T-helper 17 cell (primary cell): ENCODE measurements at places on chromosomes 1 and 21.
A peak's percentile ranks its signal among the peaks of the same experiment; 100 is the strongest.

DNA sequence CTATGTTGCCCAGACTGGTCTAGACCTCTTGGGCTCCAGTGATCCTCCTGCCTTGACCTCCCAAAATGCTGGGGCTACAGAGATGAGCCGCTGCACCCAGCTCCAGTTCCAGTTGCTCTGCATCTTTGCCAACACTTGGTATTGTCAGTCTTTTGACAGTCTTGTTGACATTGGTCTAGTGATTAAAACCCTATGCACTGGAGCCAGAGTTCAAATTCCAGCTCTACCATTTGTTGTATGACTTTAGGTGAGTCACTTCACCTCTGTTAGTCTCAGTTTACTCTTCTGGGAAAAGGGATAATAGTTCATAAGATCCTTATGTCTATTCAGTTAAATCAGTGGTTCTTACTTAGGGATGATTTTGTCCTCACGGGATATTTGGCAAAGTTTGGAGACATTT lies 32.9 kb upstream of the MED18 start:
- no peak overlapping the region for H3K27ac ChIP-seq
- no peaks in the 10 kb centered on the region for H3K4me1 ChIP-seq
- no peaks in the 10 kb centered on the region for H3K36me3 ChIP-seq

GRCh38 chr1:60978421-60979357 lies 103.7 kb upstream of the NFIA start:
- no peak overlapping the region for H3K27ac ChIP-seq
- H3K4me3 ChIP-seq, result no peak overlapping the region
- no peak for DNase-seq
- peaks cover 3% of the 10 kb centered on the region for H3K4me1 ChIP-seq
- H3K36me3 ChIP-seq, result no peaks in the 10 kb centered on the region

GRCh38 chr1:116667575-116668105 lies at the start of gene IGSF3:
Gene IGSF3 (minus strand): TSS chr1:116667733. CDS start chr1:116666326, 1,407 bp downstream.
- peak; percentile 16 for DNase-seq
- H3K27ac ChIP-seq, result peak within 1 kb of the TSS; percentile 2
- H3K4me3 ChIP-seq, result peak within 1 kb of the TSS; percentile 83
- H3K4me1 ChIP-seq, result peaks cover 16% of the 10 kb centered on the region
- peaks cover 36% of the 10 kb centered on the region for H3K27me3 ChIP-seq

DNA sequence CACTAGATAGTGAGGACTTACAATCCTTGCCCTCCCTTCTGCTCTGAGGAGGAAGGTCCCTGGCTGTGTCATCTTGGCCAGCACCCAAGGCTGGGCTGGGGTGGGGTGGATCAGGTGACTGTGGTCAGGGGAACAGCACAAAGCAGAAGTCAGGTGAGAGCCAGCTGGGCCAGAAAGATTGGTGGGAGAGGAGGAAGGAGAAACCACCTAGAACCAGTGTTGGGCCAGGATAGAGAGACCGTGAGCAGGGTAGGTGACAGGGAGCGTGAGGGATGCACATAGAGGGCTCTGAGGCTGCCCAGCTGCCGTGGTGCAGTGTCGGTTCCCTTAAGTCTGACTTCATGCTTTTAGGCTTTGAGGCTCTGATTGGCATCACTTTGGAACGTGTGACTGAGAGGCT lies 22.7 kb downstream of the NCF2 start:
- no peaks in the 10 kb centered on the region for H3K27me3 ChIP-seq
- no peak overlapping the region for H3K4me3 ChIP-seq
- H3K27ac ChIP-seq, result no peak overlapping the region
- no peak for DNase-seq
- peaks cover 8% of the 10 kb centered on the region for H3K4me1 ChIP-seq

DNA sequence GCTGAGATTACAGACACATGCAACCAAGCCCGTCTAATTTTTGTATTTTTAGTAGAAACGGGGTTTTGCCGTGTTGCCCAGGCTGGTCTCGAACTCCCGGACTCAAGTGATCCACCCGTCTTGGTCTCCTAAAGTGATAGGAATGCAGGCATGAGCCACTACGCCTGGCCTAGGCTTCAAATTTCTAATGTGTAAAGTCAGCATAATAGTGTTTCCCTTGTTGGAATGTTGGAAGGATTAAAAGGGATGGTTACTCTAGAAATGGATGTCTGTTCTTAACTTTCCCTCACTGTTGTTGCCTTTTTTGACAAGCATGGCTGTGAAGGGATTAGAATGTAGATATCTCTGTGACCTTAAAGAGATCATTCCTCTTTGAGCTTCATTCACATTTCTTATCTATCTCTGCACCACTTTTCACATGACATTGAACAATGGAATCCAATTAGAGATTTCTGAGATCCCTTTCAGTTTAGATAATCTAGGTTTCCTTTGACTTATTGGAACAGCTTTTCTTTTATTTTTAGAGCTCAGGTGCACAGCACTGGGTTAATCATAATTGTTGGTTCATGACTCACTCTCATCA lies 33.7 kb downstream of the NFASC start:
- DNase-seq, result no peak
- H3K27ac ChIP-seq, result no peak overlapping the region
- H3K4me1 ChIP-seq, result no peaks in the 10 kb centered on the region
- peaks cover 3% of the 10 kb centered on the region for H3K36me3 ChIP-seq
- H3K27me3 ChIP-seq, result peaks cover 65% of the 10 kb centered on the region

GRCh38 chr1:43206600-43207228 lies 34.6 kb downstream of the CFAP57 start:
- no peak for DNase-seq
- H3K27ac ChIP-seq, result no peak overlapping the region
- H3K4me3 ChIP-seq, result no peak overlapping the region

GRCh38 chr1:3029481-3029961 lies 8.3 kb downstream of the ACTRT2 start:
- H3K36me3 ChIP-seq, result no peaks in the 10 kb centered on the region
- no peak overlapping the region for H3K27ac ChIP-seq
- H3K4me3 ChIP-seq, result no peak overlapping the region
- no peak for DNase-seq

GRCh38 chr21:25179116-25179515 lies 428.2 kb downstream of the MRPL39 start:
- H3K27me3 ChIP-seq, result no peaks in the 10 kb centered on the region
- H3K36me3 ChIP-seq, result no peaks in the 10 kb centered on the region
- no peak for DNase-seq
- no peak overlapping the region for H3K4me3 ChIP-seq

- H3K4me1 ChIP-seq, result peaks cover 9% of the 10 kb centered on the region
- peaks cover 35% of the 10 kb centered on the region for H3K27me3 ChIP-seq
- H3K36me3 ChIP-seq, result peaks cover 2% of the 10 kb centered on the region
- H3K27ac ChIP-seq, result no peak overlapping the region
- peak overlapping the region; percentile 75 for H3K4me3 ChIP-seq
Observed at GRCh38 chr1:905071-905749, 18.5 kb upstream of the SAMD11 start.

DNA sequence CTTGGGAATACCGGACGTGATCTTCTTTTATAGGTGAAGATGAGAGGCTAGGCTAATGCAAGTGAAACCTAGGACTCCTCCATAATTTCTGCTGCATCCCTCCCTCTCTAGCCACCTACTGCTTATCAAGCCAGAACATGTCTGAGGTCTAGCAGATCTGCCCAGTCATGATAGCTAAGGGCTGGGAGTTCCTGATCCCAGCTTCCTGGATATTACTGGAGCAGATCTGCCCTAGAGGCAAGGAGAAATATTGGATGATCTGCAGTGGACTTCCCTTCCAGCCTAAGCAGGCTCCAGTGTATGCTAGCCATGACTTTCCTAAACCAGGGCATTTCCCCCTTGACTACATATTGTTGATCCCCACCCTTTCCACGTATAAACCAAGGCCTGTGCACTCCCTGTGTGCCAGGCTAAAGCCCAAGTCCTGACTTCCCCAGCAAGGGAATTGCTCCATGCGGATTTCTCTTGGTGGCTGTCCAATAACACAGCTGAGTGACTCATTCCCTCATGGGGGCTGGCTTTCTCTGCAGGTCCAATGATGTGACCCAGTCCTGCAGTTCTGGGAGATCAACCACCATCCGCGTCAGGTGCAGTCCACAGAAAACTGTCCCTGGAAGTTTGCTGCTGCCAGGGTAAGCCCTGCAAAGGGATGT lies 15.5 kb upstream of the SARS1 start:
- no peak overlapping the region for H3K4me3 ChIP-seq
- H3K27ac ChIP-seq, result no peak overlapping the region
- no peak for DNase-seq
- H3K27me3 ChIP-seq, result no peaks in the 10 kb centered on the region
- H3K4me1 ChIP-seq, result peaks cover 10% of the 10 kb centered on the region
- H3K36me3 ChIP-seq, result peaks cover 8% of the 10 kb centered on the region

DNA sequence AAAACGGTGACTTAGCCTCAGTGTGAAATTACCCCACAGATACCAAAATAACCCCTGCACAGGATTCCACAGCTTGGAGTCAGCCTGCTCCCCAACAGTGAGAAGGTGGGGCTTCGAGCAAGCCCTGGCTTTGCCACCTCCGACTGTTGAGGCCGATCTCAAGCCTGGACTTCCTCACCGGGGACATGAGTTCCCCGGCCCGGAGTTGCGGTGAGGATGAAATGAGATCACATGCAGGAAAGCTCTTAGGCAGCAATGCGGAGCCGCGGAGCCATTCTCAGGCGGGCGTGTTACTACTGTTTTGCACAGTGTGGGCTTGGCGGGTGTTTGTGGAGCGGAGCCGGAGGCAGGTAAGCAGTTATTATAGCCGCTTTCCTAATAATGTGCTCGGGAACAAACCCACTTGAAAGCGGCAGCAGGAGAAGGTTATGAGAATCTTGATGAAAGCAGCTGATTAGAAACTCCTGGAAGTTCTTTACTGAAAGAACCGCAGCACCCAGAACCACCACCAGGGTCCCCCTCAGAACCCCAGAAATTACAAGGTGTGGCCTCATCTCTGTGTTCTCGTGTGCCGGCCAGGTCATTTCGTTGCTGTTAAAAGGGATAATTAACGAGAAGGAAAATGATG lies 3.9 kb upstream of the CLSTN1 start:
- no peak overlapping the region for H3K27ac ChIP-seq
- no peaks in the 10 kb centered on the region for H3K27me3 ChIP-seq
- no peak for DNase-seq
- no peaks in the 10 kb centered on the region for H3K36me3 ChIP-seq
- H3K4me3 ChIP-seq, result no peak overlapping the region
- peaks cover 15% of the 10 kb centered on the region for H3K4me1 ChIP-seq

GRCh38 chr21:31730712-31731055 lies 1.2 kb downstream of the SCAF4 start:
- H3K27ac ChIP-seq, result peak overlapping the region; percentile 78
- no peak overlapping the region for H3K4me3 ChIP-seq
- peaks cover 9% of the 10 kb centered on the region for H3K4me1 ChIP-seq
- H3K27me3 ChIP-seq, result no peaks in the 10 kb centered on the region
- no peaks in the 10 kb centered on the region for H3K36me3 ChIP-seq

DNA sequence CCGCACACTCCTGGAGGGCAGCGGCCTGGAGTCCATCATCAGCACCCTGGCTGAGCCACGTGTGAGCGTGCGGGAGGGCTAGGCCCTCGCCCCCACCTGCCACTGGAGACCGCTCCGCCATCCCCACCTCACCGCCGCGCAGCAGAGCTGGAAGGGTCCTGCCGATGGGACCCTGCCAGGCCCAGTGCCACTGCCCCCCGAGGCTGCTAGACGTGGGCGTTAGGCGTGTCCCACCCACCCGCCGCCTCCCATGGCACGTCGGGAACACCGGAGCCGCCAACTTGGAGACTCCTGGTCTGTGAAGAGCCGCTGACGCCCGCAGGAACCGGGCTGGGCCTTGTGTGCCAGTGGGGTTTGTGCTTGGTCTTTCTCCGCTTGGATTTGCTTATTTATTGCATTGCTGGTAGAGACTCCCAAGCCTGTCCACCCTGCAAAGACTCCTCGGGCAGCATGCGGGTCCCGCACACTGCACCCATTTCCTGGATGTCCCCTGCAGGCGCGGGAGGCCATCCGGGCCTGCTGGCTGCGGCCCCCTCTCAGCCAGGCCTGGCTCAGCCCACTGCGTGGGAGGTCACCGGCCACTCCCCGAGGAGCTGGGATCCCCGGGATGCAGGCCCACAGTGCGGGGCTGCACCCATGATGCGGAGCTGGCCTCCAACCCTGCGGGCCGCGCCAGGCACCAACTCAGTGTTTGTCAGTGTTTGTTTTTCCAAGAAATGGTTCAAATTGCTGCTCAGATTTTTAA lies 6.0 kb downstream of the LY9 start:
- peaks cover 10% of the 10 kb centered on the region for H3K36me3 ChIP-seq
- no peaks in the 10 kb centered on the region for H3K27me3 ChIP-seq
- H3K4me1 ChIP-seq, result peaks cover 60% of the 10 kb centered on the region
- peak overlapping the region; percentile 95 for H3K4me3 ChIP-seq

DNA sequence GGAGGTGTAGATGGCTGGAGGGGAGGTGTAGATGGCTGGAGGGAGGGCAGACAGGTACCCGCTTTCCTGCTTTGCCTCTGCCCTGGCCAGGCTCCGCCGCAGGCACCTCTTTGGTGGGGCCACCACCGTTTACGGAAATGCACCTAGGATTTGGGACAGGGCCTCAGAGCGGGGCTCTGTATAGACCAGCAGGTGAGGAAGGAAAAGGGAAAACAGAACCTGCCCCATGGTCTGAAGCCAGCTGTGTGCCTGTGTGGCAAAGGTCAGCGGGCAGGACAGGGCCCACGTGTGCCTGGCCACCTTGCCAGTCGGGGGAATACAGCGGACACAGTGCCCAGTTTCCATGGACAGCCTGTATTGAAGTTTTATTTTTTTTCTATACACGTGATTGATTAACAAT lies 12.1 kb upstream of the PTTG1IP start:
- DNase-seq, result no peak
- H3K36me3 ChIP-seq, result no peaks in the 10 kb centered on the region
- H3K4me1 ChIP-seq, result peaks cover 21% of the 10 kb centered on the region
- no peak overlapping the region for H3K27ac ChIP-seq

DNA sequence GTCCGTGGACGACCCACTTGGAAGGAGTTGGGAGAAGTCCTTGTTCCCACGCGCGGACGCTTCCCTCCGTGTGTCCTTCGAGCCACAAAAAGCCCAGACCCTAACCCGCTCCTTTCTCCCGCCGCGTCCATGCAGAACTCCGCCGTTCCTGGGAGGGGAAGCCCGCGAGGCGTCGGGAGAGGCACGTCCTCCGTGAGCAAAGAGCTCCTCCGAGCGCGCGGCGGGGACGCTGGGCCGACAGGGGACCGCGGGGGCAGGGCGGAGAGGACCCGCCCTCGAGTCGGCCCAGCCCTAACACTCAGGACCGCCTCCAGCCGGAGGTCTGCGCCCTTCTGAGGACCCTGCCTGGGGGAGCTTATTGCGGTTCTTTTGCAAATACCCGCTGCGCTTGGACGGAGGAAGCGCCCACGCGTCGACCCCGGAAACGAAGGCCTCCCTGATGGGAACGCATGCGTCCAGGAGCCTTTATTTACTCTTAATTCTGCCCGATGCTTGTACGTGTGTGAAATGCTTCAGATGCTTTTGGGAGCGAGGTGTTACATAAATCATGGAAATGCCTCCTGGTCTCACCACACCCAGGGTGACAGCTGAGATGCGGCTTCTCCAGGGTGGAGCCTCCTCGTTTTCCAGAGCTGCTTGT lies 32.4 kb downstream of the PRMT2 start:
- peak overlapping the region; percentile 85 for H3K4me3 ChIP-seq
- no peak for DNase-seq
- H3K36me3 ChIP-seq, result peaks cover 3% of the 10 kb centered on the region
- peaks cover 10% of the 10 kb centered on the region for H3K4me1 ChIP-seq
- H3K27me3 ChIP-seq, result peaks cover 9% of the 10 kb centered on the region

GRCh38 chr1:220885971-220886370 lies 6.7 kb downstream of the HLX start:
- no peak for DNase-seq
- H3K36me3 ChIP-seq, result peaks cover 4% of the 10 kb centered on the region
- H3K4me1 ChIP-seq, result peaks cover 4% of the 10 kb centered on the region
- H3K4me3 ChIP-seq, result no peak overlapping the region
- no peak overlapping the region for H3K27ac ChIP-seq

- no peak overlapping the region for H3K4me3 ChIP-seq
- DNase-seq, result no peak
- H3K4me1 ChIP-seq, result peaks cover 4% of the 10 kb centered on the region
- no peak overlapping the region for H3K27ac ChIP-seq
- peaks cover 2% of the 10 kb centered on the region for H3K36me3 ChIP-seq
- H3K27me3 ChIP-seq, result peaks cover 24% of the 10 kb centered on the region
Observed at GRCh38 chr1:205965036-205965884, 22.0 kb upstream of the SLC26A9 start.
